ENCODE measurements at places on chromosomes 11 and 22.

DNA sequence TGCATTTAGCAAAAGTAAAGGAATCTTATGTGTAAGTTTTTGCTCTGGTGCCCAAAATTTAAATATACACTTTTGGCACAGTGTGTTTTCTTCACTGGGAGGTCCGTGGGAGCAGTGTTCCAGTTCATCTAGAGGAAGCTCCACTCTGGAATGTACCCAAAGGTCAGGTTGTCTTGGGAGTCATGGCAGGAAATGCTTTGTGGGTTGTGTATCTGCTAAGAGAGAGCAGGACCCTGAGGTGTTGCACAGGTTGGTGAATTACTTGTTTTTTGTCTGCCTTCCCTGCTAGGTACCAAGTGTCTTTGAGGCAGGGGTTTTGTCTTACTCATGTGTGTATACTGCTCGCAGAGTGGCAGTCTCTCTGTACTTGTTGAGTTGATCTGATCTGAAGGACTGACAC is 37.3 kb downstream of the DIXDC1 start:
- DNase-seq: no peak

GRCh38 chr11:17865765-17866428 is 131.3 kb downstream of the KCNC1 start:
- no peak for DNase-seq

DNA sequence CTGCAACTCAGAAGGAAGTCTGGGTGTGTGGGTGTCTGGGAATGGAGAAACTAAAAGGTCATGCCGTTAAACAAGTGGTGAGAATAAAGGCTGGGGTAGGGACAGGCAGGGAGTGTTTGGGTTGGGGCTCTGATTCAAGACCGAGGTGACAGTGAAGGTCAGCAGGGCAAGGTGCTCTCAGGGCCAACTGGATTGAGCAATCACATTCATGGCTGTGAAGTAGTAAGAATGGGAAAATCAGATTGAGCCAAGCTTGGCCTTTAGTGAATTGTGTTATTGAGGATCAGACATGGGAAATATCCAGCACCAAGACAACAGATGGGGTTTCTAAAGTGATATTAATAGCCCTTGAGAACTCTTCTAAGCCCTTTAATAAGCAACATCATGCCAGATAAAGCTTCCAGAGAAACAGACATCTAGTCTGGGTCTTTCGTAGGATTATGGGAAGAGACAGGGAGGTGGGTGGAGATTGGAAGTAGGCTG is 24.3 kb downstream of the SCN3B start:
- no peak for DNase-seq

DNA sequence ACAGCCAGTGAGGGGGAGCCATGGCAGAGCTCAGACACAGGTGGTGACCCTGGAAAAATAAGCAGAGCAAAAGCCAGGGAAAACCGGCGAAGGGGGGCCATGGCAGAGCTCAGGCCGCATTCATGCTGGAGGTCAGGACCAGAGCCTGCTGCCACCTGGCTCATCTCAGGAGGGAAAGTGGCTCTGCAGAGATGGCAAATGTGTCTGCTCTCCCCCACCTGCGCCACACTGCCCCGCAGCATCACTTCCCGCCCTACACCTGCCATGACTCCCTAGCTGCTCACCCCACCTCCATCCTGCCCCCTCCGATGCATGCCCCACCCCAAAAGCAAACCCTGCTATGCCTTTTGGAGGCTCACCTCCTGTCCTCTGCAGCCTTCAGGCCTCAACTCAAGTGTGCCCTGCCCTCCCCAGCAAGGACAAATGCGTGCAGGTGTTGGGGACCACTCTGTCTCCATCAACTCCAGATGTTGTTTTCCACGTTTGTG is 123.2 kb upstream of the FGF3 start:
- no peak for DNase-seq

DNA sequence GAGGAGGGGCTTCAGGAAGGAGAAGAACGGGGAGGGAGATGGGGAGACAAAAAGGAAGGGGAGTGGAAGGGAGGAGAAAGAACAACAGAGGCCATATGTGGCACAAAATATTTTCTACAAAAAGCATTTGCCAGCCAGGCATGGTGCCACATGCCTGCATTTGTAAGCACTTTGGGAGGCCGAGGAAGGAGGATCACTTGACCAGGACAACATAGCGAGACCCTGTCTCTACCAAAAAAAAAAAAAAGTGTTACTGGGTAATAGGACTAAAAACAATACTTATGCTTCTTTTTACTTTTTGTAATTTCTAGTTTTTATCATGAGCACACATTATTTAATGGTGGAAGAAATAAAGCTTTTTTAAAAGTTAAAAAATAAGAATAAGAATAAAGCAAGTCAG is 5.3 kb downstream of the FAM168A start:
- DNase-seq: no peak

DNA sequence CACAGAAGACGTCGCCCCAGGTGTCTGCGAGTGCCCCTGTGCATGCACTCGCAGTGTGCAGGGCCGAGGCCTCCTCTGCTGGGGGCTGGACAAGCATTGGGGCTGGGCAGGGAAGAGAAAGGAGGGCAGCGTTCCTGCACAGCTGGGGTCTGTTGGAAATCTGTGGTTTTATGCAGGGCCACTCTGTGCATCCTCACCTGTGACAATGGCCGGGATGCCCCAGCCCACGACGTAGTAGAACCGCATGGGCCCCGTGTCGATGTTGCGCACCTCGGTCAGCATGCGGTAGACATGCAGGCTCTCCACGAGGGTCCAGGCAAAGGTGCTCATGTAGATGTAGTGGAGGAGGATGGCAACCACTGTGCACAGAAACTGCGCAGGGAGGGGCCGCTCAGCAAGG is 37.2 kb downstream of the TRMU start:
- no peak for DNase-seq

DNA sequence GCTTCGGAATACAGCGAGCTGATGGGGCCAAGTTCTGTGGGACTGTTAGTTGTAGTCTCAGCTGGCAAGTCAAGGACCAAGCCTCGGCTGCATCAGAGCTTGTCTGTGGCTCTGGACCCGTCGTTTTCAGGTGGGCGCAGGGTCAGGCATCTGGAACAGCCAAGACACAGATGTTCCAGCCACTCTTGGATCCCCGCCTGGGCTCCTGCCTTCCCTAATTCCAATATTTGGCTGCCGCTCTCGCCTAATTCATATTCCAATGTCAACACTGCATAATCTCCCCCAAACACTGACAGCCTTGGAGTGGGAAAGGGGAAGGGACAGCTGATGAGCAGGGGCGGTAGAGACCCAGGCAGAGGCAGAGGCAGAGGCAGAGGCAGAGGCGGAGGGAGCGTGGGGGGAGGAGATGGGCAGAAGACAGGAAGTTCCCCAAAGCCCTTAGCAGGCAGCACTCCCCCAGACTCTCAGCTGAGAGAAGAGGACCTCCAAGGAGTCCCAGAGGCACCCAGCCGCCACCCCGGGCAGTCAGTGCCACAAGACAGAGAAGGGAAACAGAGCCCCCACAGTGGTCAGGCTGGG is 49.6 kb upstream of the SLC35C1 start:
- no peak for DNase-seq

DNA sequence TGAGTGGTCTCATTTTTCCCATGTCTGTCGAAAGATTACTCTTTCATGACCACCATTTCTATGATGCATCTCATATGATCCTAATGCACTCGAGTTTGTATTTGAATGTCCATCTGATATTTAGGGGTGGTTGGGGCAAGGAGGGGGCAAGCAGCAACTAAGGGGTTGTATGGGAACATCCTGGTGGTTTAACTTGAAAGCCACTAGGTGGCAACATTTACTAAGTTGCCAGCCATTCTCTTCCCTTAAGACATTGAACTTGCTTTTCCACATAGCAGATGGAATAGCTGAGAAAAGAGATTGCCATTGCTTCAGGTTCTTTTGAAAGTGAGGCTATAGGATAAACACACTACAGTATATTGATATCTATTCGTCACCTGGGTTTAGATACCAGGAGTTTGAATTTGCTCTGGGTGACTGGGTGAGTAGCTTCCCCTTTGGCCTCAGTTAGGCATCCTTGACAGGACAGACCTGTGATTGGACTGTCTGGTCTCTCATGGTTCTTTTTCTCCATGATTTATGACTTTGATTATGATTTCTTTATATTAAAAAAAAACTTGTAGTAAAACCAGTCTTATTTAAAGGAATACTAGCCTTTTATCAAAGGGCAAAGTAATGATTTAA is 32.4 kb downstream of the NF2 start:
- no peak for DNase-seq

GRCh38 chr22:37998543-37998942 is 14.2 kb upstream of the SOX10 start:
- DNase-seq: no peak

Data from stimulated activated CD4-positive, alpha-beta T cell treated with anti-CD3 and anti-CD28 coated beads, Interleukin-4, amount 100 ng/mL, for 4 hours (primary cell).